ENCODE measurements at places on chromosomes 4 and X. TPM values are rescaled to one million over a fixed set of nuclear protein-coding genes. Genes with fewer than 3 reads are reported as not detected.

GRCh38 chr4:137495578-137495977 is 36.7 kb downstream of the PCDH18 start:
- no peaks in the 10 kb centered on the region for H3K36me3 ChIP-seq
- no peaks in the 10 kb centered on the region for H3K4me1 ChIP-seq
- no peaks in the 10 kb centered on the region for H3K27me3 ChIP-seq
- no peak overlapping the region for H3K4me3 ChIP-seq

DNA sequence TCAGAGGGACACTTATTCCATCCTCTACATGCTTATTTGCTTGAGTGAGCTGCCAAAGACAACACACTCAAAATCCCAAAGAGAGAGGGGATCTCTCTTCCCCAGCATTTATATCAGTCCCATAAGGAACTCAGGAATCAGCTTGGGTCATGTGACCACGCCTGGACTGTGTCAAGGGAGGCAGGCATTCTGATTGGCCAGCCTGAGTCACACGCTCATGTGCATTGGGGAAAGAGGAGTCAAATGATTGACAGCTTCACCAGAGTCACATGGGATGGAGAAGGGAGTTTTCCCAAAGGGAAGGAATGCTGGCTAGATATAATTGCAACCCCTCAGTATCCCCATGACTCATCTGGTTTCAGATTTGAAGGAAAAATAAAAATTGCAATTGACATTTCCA is 49.0 kb downstream of the RWDD4 start:
- no peaks in the 10 kb centered on the region for H3K36me3 ChIP-seq
- no peaks in the 10 kb centered on the region for H3K4me1 ChIP-seq
- DNase-seq = no peak
- H3K27ac ChIP-seq = no peak overlapping the region
- no peaks in the 10 kb centered on the region for H3K27me3 ChIP-seq

DNA sequence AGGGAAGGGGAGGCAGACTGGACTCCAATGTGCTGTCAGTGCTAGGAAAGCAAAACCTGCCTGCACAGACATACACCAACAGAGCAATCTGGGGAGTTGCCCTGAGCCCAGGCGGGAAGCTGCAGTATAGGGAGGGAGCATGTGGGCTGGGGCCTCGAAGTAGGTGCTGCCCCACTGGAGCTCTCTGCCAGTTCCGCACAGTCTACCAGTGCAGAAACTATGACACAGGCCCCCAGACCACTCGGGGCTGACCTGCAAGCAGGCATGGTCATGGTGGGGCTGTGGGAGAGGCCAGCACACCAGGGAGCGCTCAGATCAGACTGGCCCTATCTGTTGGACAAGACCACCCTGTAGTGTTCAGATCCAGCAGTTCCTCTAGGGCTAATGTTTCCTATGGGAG is 344.1 kb upstream of the TRAM1L1 start:
- H3K4me3 ChIP-seq = no peak overlapping the region
- no peaks in the 10 kb centered on the region for H3K27me3 ChIP-seq
- no peaks in the 10 kb centered on the region for H3K4me1 ChIP-seq
- H3K27ac ChIP-seq = no peak overlapping the region

The USP26 gene
- not detected for total RNA-seq

The PCDH10 gene
- 0.15 TPM for total RNA-seq

DNA sequence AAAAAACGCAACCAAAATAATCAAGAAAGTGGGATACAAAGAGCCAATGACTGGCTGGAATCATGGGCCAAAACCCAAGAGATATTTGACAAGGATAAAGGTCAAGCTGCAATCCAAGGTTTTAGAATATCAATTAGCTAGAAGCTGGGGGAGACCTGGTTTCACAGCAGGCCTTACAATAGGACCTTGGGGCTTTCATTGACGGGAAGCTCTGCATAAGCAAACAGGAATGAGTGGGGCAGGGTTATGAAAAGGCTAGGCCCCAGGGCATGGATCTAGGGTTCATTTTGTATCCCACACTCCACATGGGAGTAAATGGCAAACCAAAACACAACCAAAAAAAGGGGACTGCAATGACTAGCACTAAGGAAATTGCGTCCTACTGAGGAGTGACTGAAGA is 215.3 kb downstream of the HS6ST2 start:
- H3K27ac ChIP-seq = no peak overlapping the region
- DNase-seq = no peak
- H3K4me3 ChIP-seq = no peak overlapping the region
- H3K4me1 ChIP-seq = peaks cover 16% of the 10 kb centered on the region

- H3K4me3 ChIP-seq = no peak overlapping the region
- no peaks in the 10 kb centered on the region for H3K27me3 ChIP-seq
- H3K36me3 ChIP-seq = no peaks in the 10 kb centered on the region
- H3K27ac ChIP-seq = no peak overlapping the region
Observed at GRCh38 chr4:38752372-38752940, 30.3 kb downstream of the TLR10 start.

The ABCB7 gene
- total RNA-seq = 47.9 TPM

DNA sequence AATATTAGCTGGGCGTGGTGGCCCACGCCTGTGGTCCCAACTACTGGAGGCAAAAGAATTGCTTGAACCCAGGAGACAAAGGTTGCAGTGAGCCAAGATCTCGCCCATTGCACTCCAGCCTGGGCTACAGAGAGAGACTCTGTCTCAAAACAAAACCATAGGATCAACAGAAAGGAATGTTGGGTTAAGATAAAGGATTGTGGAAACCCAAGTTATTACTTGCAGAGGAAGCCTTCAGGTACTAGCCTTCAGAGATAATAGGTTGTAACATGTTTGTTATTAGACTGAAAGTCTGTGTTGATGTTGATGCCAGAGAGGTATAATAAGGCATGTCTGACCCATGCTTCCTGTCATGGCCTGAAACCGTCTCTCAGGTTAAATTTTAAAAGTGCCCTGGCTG is 16.9 kb downstream of the SSX5 start:
- no peaks in the 10 kb centered on the region for H3K27me3 ChIP-seq
- H3K4me1 ChIP-seq = no peaks in the 10 kb centered on the region
- DNase-seq = no peak
- H3K36me3 ChIP-seq = no peaks in the 10 kb centered on the region
- no peak overlapping the region for H3K27ac ChIP-seq

DNA sequence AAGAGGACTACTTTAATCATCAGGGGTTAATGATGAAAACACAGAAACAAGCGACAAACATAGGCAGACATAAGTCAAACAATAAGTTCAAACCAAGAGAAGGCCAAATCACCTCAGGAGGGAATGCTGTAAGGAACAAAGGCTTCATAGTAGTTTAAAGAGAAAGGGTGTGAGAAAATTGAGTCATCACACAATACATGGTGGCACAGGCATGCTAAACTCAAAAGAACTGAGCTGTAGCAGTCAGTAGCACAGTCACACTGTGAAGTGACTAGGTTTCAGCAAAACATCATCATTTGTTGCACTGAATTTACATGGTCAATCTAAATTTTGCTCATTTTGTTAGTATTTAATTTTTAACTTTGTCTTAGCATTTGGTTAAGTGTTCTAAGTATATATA is 24.2 kb downstream of the SMC1A start:
- H3K36me3 ChIP-seq = no peaks in the 10 kb centered on the region
- H3K27ac ChIP-seq = no peak overlapping the region
- no peak overlapping the region for H3K4me3 ChIP-seq
- H3K4me1 ChIP-seq = no peaks in the 10 kb centered on the region

DNA sequence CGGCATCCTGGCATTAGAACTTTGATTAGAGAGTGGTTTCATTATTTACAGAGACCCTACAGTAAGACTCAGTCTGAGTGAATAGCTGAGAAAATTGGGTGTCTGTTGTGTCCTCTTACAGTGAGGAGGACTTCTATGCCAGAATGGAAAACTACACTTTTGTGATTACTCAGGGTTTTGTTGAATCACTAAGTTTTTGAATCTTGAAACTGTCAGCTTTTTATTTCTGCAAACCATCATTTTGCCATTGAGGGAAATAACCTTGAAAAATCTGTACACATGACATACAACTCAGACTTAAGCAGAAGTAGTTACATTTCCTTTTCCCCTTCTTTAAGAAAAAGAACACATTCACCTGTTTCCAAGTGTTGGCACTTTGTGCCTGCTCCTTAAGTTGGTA is 117.6 kb upstream of the RASGEF1B start:
- DNase-seq = no peak
- no peak overlapping the region for H3K27ac ChIP-seq
- no peak overlapping the region for H3K4me3 ChIP-seq
- H3K27me3 ChIP-seq = no peaks in the 10 kb centered on the region
- H3K4me1 ChIP-seq = no peaks in the 10 kb centered on the region
- H3K36me3 ChIP-seq = no peaks in the 10 kb centered on the region

The ADGRL3 gene
- total RNA-seq = 70.0 TPM

DNA sequence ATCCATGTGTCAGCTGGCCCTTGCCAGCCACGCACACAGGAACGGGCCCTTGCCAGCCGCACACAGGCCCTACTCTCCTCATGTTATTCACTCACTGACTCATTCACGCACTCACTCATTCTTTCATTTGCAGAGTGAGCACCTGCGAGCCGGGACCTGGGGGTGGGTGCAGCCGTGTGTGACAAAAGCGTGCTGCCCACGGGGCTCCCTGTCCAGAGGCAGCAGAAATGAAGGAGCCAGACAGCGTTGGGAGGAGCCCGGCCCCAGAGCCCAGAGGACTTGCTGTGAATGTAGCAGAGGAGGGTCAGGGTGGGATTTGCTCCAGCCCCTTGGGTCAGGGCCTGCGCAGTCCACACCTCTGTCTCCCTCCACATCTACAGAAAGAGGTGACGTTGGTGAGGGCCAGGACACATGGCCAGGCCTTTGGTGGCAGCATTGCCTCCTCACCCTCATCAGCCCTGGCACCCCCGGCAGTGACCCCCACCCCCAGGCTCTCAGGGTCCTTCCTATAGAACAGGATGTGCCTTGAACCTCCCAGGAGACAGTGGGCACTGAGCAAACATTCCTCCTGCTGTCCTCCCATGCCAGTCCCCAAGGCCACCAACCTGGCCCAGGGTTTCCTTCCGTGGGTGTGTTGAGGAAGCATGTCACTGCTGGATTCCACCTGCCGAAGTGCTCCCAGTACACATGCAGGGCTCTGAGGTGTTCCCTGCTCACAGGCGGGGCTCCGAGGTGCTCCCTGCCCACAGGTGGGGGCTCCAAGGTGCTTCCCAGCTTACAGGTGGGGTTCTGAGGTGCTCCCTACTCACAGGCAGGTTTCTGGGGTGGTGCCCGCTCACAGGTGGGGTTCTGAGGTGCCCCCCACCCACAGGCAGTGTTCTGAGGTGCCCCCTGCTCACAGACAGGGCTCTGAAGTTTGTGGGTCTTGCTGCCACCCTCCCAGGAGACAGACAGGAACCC is 105.7 kb downstream of the HMX1 start:
- no peak for DNase-seq
- no peaks in the 10 kb centered on the region for H3K27me3 ChIP-seq
- H3K27ac ChIP-seq = no peak overlapping the region
- no peaks in the 10 kb centered on the region for H3K36me3 ChIP-seq
- peaks cover 8% of the 10 kb centered on the region for H3K4me1 ChIP-seq
- H3K4me3 ChIP-seq = no peak overlapping the region
